ENCODE measurements at places on chromosomes 3 and 15.

- DNase-seq: no peak
Observed at GRCh38 chr3:138437281-138437680, 2.9 kb downstream of the ESYT3 start.

DNA sequence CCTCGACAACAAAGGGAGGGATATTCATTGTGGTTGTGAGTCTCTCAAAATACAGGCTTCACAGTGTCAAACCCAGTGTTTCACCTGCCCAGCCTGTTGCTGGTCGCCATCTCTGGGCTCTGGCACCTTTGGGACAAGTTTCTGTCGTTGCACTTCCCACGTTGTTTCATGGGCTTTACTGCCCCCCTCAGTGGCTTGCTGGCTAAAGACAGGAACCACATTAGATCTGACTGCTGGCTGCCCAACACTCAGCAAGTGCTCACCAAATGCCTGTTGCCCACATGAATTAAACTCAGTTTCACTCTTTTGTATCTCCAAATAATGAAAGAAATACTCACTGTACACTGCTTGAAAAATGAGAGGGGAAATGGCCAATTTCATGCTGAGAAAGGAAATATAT is 27.6 kb downstream of the FOXL2 start:
- DNase-seq: no peak

DNA sequence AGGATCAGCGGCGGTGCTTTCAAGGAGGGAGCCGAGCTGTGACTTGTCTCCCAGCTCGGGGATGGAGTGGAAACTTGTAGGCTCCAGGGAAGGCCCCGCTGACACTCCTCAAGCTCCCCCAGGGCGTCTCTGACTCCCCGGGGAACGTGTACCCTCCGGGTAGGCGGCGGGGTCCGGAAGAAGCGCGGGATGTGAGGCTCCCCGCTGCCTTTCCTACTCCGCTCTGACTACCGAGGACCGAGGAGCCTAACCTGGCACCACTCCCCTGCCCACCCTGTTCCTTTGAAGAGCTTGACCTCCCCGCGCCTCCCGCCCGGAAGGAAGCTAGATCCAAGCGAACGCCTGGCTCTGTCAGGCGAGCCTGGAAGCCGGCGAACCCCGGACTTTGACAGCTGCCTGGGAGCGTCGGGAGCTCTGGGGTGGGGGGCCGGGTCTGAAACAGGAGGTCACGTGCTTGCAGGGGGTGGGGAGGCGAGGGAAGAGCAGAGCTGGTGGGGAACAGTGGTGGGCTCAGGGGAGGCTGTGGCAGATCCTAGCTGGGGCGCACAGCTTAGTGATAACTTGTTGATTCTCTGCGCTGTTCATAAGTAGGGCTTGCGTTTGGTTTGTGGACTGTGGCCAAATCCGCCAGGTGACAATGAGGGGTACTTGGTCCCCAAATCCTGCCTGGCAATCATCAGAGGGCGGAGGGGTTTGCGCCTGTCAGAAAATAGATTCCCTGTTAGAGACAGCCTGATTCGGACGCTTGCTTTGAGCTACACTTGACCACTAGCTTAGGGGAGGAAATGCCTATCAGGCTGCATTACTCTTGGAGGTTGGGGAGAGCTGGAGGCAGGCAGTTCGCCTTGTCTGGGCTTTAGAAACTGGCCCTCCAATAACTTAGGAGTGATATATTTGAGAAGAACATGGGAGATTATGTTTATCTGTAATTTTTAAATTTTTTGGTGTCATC is 1.2 kb downstream of the CLSTN2 start:
- peak; percentile 65 for DNase-seq

DNA sequence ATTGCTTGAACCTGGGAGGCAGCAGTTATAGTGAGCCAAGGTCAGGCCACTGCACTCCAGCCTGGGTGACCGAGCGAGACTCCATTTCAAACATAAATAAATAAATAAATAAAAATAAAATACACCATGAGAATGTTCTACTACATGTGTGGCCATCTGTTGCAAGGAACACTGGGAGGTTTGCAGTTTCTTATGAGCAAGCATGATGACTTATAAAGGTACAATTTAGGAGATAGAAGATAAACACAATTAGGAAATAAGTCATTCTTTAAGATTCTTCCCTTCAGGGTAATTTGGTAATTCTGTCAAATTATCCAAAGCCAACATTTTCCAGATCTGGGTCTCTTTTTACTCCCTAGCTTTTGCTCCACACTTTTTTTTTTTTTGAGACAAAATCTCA is 13.4 kb downstream of the HTR3C start:
- no peak for DNase-seq

GRCh38 chr3:144301863-144302262 is 330.2 kb downstream of the DIPK2A start:
- no peak for DNase-seq

DNA sequence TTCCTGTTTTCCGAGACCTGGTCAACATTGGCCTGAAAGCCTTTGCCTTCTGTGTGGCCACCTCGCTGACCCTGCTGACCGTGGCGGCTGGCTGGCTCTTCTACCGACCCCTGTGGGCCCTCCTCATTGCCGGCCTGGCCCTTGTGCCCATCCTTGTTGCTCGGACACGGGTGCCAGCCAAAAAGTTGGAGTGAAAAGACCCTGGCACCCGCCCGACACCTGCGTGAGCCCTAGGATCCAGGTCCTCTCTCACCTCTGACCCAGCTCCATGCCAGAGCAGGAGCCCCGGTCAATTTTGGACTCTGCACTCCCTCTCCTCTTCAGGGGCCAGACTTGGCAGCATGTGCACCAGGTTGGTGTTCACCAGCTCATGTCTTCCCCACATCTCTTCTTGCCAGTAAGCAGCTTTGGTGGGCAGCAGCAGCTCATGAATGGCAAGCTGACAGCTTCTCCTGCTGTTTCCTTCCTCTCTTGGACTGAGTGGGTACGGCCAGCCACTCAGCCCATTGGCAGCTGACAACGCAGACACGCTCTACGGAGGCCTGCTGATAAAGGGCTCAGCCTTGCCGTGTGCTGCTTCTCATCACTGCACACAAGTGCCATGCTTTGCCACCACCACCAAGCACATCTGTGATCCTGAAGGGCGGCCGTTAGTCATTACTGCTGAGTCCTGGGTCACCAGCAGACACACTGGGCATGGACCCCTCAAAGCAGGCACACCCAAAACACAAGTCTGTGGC is 16.9 kb downstream of the TMEM43 start:
- DNase-seq: no peak

GRCh38 chr15:63040954-63041353 is 1.6 kb upstream of the TPM1 start:
- DNase-seq: no peak

DNA sequence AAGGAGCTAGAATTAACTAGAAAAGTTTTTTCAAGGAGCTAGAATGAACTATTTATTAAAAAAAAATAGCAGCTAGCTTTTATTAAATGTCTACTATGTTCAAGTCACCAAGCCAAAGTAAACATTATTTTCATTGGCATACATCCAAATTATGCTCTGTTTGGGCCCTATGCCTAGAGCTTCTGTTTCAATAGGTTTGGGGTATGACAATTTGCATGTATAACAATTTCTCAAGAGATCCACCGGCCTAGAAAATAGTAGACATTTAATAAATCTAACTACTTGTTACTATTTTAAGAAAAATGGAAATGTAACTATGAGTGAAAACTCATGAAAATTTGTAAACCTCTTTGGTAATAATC is 8.0 kb downstream of the GABRR3 start:
- DNase-seq: peak; percentile 64

DNA sequence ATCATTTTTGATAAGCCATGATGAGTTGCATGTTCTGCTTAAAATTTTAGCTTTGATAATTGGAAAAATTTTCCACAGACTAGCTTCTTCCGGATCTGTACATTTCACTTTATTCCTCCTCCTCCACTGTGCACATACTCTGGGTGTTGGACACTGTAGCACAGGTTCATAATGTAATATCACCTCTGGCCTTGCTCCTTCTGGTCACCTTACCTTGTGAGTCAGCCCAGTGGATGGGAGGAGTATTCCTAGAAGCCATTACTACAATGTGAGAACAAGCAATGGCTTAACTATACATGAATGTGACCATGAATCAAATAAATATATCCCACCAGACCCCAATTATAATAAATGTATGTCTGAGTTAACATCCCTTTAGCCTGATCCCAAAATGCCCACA is 6.1 kb upstream of the CDCP1 start:
- DNase-seq: no peak

GRCh38 chr15:101143321-101143720 is 108.5 kb downstream of the CHSY1 start:
- no peak for DNase-seq

- DNase-seq: no peak
Observed at GRCh38 chr3:149278911-149279310, 54.5 kb downstream of the TM4SF18 start.

DNA sequence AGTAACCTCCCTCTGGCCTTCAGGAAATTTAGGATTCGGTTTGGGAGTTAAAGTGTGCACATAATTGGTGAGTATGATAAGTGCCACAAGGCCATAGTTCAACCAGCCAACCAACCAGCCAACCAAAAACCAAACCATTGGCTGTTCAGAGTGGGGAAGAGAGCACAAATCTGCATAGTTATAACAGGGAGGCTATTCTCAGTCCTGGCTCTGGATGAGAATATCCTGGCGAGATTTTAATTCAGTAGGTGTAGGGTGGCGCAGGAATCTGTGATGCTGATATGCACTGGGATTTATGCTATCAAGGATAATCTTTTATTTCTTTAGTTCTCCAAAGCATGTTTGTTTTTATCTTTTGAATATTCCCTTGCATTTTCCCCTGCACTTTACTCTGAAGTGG is 49.1 kb downstream of the AKAP13 start:
- no peak for DNase-seq

DNA sequence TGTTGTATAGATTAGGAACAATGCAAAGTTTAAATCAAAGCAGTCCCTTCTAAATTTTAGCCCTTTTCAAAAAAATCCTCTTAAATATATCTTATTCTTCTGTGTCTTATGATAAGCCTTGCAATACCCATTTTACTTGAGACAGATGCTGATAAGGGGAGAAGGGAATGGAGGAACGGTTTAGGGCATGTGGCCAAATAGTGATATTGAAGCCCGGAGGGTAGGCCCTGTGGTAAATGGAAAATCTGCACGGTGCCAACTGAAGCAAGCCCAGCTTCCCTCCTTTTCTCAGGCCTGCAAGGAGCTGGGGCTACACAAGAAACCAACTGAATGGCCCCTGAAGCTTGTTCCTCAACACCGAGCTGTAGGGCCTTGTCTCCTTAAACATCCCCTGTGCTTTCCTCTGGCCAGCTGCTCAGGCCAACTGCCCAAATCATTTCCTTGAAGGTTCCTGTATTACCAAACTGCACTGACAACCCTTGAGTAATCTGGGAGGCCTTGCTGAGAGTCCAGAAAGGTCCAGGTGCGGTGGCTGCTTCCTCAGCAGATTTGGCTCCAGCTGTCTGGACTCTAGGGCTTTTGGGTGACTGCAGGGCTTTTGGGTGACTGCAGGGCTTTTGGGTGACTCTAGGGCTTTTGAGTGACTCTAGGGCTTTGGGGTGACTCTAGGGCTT is 67.2 kb downstream of the NCEH1 start:
- no peak for DNase-seq

GRCh38 chr3:51819709-51820406 is 40.8 kb upstream of the IQCF6 start:
- no peak for DNase-seq

DNA sequence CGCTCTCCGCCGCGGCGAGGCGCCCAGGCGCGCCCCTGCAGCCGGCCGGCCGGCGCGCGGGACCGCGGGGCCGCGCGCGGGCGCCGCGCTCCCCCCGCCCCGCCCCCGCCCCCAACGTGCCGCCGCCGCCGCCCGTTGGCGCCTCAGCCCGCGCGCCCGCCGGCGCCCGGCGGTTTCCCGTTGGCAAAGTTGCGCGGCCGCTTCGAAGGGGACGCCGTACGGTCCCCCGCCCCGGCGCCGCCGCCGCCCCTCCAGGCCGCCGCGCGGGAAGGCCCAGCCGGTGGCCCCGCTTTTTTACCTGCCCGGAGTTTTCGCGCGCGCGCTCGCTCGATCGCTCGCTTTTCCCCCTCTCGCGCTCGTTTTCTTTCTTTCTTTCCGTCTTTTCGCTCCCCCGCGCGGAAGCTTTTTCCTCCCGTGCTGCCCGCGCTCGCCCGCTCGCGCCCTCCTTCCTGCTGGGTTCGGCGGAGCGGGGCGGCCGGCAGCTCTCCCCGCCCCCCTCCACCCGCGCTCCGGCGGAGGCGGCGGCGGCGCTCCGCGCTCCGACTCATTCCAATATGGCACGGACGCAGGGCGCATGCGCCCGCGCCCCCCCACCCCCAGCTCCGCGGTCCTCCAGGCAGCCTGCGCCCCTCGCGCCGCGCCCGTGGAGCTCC is at the start of gene SFMBT1:
SFMBT1 (minus strand) TSS at position 556 of the 653 bp plus-strand sequence. CDS start 76,945 bp downstream, outside the sequence.
- DNase-seq: peak; percentile 38

DNA sequence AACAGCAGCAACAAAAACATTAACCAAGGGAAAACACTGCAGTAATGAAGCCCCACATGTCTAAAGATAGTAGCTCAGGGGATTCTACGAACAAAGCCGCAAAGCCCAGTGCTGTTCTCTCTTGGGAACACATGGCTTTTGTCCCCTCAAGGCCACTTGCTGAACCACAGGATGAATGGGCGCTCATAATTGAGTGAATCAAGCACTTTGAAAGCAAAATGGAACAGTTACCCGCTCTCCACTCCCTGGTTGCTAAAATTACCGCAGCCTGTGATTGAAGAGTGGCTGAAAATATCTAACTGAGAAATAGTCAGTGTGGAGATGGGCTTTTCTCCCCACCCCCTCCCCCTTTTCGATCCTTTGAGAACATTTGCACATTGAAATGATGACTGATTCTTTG is 39.6 kb downstream of the RASGRF1 start:
- no peak for DNase-seq

- peak; percentile 68 for DNase-seq
Observed at GRCh38 chr3:64030741-64031140, 7.4 kb upstream of the PSMD6 start.

GRCh38 chr15:73602446-73602843 is 30.7 kb downstream of the NPTN start:
- DNase-seq: no peak

DNA sequence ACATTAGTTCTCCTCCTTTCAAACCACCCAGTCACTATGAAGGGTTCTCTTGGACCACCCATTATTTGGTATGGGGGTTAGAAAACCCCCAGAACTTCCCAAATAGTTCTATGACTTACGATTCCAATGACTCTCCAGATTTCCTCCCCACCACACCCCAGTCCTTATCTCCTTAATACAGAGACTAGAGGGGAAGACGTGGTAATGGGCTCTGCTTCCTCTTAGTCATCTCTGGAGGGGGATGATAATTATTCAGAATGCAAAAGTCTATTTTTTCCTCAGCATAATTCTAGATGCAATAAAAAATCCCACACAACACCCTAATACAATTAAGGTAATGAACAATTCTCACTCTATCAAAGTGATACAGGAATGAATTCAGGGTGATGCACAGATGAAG is 48.9 kb upstream of the CFAP161 start:
- no peak for DNase-seq

DNA sequence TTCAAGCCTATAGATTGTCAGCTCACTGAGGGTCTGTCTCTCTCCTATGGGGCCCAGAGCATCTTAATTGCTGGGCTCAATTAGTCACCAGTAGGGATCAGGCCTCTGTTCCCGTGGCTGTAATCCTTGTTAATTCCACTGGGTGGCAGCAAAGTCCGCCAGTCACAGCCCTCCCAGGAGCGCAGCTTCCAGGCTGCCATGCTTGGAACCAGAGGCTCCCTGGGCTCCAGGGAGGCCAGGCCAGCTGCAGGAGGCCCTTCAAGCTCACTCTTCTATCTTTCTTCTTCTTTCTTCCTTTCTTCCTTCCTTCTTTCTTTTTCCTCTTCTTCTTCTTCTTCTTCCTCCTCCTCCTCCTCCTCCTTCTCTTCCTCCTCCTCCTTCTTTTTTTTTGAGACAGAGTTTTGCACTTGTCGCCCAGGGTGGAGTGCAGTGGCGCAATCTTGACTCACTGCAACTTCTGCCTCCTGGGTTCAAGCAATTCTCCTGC is 14.4 kb downstream of the RNU5B-1 start:
- peak; percentile 79 for DNase-seq

- DNase-seq: no peak
Observed at GRCh38 chr3:113277414-113277813, 66.1 kb downstream of the BOC start.

Measured in NCI-H2081 (cell line).